Stimulated activated effector memory CD8-positive, alpha-beta T cell treated with anti-CD3 and anti-CD28 coated beads, Interleukin-12 subunit alpha, Interleukin-12 subunit beta, amount 100 ng/mL, for 72 hours (primary cell): ENCODE measurements at places on chromosomes 5 and 9.

DNA sequence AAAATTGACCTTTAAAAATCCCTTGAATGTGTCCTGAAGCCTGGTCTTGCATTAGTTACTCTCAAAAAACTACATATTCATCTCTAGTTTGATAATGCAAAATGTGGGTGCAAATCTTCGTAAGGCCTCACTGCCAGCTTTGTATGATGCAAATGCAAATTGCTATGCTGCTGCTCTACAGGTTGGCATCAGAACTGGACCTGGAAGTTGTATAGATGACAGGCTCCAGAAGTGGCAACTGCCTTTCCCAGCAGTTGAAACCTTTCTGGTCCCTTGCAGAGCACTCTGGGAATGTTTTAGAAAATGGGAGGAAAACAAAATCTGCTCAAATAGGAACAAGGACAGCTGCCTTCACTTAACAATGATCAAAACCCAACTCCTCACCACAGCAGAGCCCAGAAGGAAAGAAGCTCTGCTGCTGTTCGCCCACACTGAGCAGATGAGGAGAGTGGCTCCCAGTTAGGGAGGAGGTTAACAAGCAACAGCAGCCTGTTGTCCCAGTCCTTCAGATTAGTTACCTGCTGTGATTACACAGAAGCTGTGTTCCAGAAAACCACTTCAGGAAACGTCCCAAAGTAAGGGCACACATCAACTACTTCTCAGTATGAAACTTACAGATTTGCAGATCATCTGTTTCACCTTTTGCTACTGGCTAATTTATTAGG lies 93.5 kb downstream of the PLPP1 start:
- no peak for DNase-seq

GRCh38 chr5:42832060-42832459 lies 20.4 kb upstream of the SELENOP start:
- DNase-seq, result no peak

- DNase-seq, result no peak
Measured at GRCh38 chr5:80799041-80799440, 144.3 kb upstream of the DHFR start.

DNA sequence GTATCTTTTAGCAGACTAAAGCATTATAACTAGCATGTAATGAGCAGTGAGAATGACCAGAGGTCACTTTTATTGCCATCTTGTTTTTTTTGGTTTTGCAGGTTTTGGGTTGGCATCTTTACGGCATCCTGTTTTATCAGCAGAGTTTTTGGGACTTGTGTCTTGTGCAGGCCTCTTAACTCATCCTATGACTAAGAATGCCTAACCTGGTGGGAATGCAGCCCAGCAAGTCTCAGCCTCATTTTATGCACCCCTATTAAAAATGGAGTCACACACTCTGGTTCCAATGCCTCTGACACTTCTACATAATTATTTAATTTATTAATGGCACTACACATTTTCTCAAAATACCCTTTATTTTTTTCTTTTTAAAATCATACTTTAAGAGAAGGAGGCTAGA lies 726.5 kb upstream of the RIOK2 start:
- DNase-seq, result no peak

DNA sequence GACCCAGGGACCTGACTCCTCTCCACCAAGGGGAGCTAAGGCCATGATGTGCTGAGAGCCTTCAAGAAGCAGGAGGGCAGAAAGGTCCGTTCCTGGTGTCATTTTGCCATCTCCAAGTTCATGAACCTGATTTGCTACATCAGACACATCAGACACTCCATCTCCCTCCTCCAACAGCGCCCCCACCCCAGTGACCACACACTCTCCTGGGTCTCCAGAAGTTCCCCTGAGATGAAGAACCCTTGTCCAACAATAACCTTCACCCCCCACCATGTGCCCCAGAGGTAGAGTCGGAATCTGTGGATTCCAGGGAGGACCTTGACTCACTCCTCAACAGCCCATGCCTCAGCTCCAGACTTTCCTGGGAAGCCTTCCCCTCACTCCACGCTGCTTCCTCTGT lies 242.8 kb downstream of the CDK5RAP2 start:
- DNase-seq, result no peak

DNA sequence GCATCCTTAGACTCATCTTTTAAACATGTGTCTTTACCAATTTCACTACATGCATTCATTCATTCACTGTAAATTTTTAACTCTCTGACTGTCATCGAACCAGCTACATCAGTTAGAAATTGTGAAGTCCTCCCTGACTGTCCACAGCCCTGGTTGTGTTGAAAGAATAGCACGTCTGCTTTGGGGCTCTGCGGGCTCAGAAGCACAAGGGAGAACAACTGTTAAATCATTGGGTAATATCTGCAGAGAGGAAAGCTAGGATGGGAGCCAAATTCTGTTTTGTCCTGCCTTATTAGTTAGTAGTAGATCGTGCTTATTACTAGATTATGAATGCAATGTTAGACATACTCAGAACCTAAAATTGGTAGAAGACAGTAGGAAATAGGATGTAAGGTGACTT lies 26.3 kb upstream of the FAM120AOS start:
- no peak for DNase-seq

DNA sequence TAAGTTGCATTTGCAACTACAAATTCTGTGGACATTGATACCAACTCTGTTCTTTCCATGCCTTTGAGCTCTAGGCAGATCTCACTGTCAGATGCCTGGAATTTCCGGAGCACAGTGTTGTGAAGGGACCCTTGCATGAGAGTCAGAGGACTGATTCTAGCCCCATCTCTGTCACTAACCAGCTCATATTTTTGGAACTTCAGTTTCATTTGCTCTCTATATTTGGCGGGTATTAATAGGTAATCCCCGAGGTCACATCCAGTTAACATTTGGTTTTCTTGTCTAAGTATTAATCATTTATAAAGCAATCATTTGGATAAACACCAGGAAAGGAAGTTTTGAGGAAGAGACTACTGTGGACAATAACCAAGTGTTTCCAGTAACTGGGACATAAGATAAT lies 115.7 kb downstream of the MAN2A1 start:
- no peak for DNase-seq

GRCh38 chr5:108788142-108788541 lies 40.4 kb downstream of the FER start:
- DNase-seq, result no peak

DNA sequence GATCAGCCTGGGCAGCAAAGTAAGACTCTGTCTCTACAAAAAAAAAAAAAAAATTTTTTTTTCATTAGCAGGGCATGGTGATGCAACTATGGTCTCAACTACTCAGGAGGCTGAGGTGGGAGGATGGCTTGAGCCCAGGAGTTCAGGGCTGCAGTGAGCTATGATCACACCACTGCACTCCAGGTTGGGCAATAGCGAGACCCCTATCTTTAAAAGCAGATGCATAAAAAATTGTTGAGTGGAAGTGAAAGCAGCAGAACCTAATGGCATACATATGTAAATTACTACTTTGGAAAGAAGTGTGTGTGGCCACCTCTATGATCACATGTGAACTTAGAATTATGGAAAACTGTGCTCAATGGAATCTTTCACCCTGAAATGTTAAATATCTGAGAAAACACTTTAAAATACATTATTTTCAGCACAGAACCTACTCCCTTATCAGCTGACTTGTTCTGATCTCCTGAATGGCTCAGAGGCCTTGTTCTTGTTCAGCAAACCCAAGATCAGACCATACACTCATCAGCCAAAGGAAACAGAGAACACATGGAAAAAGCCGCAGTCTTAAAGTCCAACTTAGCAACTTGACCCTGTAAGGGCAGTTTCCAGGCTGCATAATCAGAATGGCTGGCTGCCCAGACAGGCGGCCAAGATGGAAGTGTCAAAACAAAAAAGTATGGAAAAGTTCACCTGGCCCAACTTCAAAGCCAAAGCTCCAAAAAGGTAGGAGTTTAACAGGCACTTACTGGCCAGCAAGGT lies 56.5 kb downstream of the SIL1 start:
- no peak for DNase-seq

DNA sequence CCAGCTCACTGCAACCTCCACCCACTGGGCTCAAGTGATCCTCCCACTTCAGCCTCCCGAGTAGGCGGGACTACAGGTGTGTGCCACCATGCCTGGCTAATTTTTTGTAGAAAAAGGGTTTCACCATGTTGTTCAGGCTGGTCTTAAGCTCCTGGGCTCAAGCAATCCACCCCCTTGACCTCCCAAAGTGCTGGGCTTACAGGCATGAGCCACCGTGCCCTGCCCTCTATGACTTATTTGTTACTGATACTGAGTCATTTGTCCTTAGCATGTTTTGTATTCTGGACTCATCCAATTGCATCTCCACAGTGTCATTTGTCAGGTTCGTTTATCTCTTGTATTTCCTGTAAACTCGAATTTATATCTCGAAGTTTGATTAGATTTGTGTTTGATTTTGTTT lies 2.7 kb upstream of the ITK start:
- peak; percentile 61 for DNase-seq
